Activated B cell treated with CpG ODN at 0.5 μM for 24 hours (primary cell): ENCODE measurements at places on chromosomes 2 and 18. TPM values are rescaled to one million over a fixed set of nuclear protein-coding genes. Genes with fewer than 3 reads are reported as not detected.

DNA sequence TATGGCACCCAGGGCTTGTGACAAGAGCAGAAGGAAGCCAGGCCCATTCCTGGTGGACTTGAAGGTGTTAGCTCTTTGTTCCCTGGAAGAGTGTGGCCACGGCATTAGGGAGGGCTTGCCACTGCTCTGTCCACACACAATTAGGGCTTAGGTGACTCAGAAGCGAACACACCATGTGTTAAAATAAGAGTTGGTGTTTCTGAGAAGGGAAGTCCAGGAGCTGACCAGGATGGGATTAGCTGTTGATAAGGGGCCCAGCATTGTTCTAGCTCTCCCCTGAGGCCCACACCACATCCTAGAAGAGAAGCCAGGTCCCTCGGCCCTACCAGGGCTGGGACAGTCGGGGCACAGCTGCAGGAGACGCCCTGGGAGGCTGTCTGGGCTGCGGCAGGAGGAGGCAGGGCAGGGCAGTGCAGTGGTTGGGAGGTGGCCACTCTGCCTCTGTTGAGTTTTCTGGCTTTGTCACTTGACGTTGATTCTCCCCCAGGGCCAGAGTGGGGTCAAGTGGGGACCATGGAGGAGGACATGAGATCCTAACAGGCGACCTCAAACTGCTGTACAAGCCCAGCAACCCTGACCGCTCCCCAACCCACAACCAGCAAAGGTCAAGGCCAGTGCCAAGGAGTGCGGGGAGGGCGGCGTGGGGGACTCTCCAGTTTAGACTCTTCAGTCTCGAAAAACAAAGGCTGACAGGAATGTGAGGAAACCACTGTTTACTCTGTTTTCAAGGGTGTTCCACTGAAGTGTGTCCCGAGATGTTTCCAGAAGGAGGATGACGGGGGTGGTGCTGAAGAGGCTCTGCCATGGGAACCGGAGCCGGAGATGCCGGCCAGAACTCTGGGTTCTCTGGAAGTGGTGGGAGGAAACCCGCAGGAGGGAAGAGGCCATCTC, 16.8 kb downstream of the GNLY start:
- no peak overlapping the region for H3K4me3 ChIP-seq
- no peaks in the 10 kb centered on the region for H3K36me3 ChIP-seq
- H3K4me1 ChIP-seq, result peaks cover 14% of the 10 kb centered on the region
- no peak overlapping the region for H3K27ac ChIP-seq
- peaks cover 7% of the 10 kb centered on the region for H3K27me3 ChIP-seq

GRCh38 chr2:207558079-207558491, 28.3 kb downstream of the CREB1 start:
- H3K36me3 ChIP-seq, result peaks cover 69% of the 10 kb centered on the region
- H3K27me3 ChIP-seq, result no peaks in the 10 kb centered on the region
- H3K27ac ChIP-seq, result no peak overlapping the region
- no peak overlapping the region for H3K4me3 ChIP-seq

The SLC9A4 gene
- 0.05 and 0.11 TPM in 2 replicates for total RNA-seq

- peaks cover 60% of the 10 kb centered on the region for H3K4me1 ChIP-seq
- no peaks in the 10 kb centered on the region for H3K27me3 ChIP-seq
- H3K27ac ChIP-seq, result peak overlapping the region; percentile 43
- H3K4me3 ChIP-seq, result no peak overlapping the region
- no peak for DNase-seq
- H3K36me3 ChIP-seq, result peaks cover 86% of the 10 kb centered on the region
These were observed 135.9 kb downstream of the NCK2 start for GRCh38 chr2:105880637-105881036.

DNA sequence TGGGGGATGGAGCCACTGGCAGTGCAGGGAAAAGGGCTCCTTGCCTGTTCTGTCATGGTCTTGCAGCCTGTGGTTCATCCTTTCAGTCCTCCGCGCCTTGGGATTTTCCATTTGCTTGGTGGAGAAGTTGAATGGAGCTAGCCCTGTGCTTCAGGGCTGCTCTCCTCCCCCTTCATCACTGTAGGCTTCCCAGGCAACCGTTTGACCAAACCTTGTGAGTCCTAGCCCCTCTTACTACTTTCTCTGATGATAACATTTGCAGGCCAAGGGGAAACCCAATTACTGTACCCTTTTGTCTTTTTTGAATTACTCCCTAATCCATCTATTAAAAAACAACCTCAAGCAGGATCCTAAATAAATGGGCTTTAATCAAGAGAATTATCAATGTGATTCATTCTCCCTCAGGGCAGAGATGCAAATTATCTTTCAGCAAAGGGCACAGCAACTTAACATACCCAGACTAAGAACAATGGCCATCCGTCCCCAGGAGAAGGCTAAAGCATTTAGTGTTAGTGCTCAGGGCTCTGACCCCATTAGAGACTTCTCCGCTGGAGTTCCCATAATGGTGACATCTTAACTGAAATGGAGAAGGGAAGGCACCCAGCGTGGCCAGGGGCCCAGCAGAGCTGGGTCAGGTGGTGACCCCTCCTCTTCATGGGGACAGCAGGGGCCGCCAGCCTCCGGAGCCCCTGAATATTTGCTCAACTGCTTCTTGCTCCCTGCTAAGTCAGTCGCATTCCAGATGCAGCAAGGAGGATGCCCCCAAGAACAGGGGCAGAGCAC, 40.7 kb downstream of the RHOB start:
- no peak overlapping the region for H3K27ac ChIP-seq
- H3K4me1 ChIP-seq, result no peaks in the 10 kb centered on the region
- H3K4me3 ChIP-seq, result no peak overlapping the region

The GAREM1 gene
- not detected in 2 replicates for total RNA-seq

The DYNC2LI1 gene
- total RNA-seq, result 8.9 and 10.4 TPM in 2 replicates
